Esophagus mucosa (tissue), 1 donor: ENCODE measurements at places on chromosomes 1 and 21. TPM values are rescaled to one million over a fixed set of nuclear protein-coding genes. Genes with fewer than 3 reads are reported as not detected.

The PRAMEF11 gene
- total RNA-seq = not detected

The TNFRSF18 gene
- 16.3 TPM for total RNA-seq

The ELAPOR1 gene
- total RNA-seq = 1.9 TPM

GRCh38 chr1:100927276-100927675, 31.4 kb downstream of the SLC30A7 start:
- ATAC-seq = peak; percentile 85

DNA sequence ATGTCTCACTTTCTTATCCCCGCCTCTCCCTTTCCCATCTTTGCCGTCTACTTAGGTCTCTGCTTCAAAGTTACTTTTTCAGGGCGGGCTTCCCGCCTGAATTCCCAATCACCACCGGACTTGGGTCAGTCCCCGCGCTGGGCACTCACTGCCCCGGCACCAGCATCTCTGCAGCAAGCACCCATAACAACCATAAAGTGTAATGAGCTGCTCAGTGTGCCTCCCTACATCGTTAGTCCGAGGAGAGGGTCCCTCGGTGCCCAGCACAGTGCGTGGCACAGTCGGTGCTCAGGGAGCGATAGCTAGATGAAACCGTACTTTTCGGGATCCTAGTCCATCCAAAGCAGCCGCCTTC, 633 bp upstream of the CTPS1 start:
- peak; percentile 1 for ATAC-seq

DNA sequence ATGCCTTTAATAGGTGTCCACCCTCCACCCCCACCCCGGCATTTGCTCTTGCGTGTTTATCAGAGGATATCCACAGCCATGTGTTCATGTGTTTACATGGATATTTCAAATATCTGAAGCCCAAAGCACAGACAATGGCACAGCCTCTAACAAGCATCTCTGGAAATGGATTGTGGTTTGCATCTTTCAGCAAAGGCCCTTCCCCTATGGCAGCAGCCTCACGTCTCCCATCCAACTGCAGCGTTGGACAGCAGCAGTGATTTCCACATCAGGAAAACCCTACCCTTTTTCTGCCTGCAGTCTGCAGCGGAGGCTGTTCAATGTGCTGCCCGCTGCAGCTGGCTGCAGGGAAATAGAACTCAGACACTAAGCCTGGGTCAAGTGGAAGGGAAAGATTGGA, 1.6 kb downstream of the RASSF5 start:
- no peak for ATAC-seq

DNA sequence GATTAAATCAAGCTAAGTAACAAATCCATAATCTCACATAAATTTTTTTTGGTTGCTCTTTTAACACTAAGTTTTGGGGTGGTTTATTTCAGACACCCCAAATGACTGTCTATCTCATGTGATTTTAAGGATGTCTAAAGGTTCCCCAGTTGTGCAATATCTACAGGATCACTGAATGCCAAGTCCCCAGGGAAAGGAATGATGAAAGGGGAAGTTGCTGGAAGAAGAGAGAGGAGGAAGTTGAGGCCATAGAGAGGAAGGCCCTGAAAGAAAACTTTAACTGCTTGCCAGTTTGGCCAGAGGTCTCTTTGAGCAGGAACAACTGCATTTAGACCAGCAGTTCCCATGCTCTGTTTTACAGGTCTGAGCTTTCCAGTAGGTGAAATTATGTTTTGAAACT, 27.5 kb upstream of the SLC19A2 start:
- ATAC-seq = no peak

- peak; percentile 45 for ATAC-seq
These were observed 1.3 kb downstream of the JAM2 start for GRCh38 chr21:25640202-25640942.

DNA sequence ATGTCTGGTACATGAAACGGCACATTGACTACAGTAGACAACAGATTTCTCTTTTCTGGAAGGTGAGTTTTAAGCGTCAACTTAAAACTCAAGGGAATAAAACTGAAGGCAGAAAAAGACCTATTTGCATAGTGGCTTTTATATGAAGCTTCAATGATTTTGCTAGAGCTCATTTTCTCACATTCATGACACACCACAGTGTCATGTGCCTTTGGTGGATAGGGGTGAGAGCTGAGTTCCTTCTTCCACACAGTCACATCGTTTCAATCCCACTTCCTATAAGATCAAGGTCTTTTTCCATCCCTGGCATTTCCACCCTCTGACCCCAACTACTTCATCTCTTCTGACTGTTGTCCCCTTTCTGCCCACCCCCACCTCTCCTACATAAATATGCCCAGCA, 31.0 kb downstream of the IL12RB2 start:
- ATAC-seq = no peak

The PYCR2 gene
- total RNA-seq = 25.7 TPM

- ATAC-seq = peak; percentile 96
These were observed 27.4 kb downstream of the BACE2 start for GRCh38 chr21:41195311-41195710.

DNA sequence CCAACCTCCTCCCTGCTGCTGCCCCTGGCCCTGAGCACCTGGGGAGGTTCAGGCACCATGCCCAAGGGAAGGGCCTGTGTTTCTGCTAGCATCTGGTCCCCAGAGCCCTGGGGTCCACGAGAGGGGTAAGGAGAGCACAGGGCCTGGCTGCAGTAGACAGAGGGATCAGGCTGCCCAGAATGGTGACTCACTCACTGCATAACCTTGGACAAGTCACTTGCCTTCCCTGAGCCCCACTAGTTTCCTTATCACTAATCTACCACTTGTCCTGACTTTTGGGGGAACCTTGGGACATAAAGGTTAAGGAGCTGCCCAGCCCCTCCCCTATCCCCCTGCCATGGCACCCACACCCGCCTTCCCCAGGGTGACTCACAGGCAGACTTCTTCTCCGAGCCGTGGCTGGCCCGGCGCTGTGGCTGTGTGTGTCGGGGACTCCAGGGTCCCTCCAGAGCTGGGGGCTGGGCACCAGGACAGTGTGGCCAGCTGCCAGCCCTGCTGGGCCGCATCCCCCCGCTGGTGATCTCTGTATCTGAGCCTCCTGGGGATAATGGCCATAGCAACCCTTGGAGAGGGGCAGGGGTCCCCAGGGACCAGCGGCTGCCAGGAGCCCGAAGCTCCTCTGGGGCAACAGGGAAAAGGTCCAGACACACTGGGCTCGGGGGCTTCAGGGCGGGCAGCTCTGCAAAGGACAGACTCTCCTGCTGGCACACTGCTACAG, 4.0 kb downstream of the ARHGEF19 start:
- ATAC-seq = no peak
